Mesenteric fat pad (tissue), 1 donor: ENCODE measurements at places on chromosomes 4 and X. TPM values are rescaled to one million over a fixed set of nuclear protein-coding genes. Genes with fewer than 3 reads are reported as not detected.

Gene ALG13
- total RNA-seq, result 43.7 TPM

Gene SPATA4
- total RNA-seq, result not detected

DNA sequence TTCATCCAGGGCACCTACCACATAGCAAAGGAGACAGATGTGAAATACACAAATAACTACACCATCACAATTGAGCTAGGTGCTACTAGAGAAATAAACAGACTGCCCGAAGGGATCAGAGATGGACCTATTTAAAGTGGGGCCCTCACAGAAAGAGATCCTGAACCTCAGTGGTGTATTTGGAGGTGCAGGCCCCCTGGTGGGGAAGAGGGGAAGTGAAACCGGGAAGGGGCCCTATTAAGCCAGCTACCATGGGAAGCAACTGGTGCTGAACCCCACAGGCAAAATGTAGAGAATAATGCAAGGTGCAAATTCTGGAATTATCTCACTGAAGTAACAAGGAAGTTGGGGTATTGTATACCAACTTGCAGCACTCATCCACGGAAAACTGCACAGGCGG lies 78.6 kb upstream of the FAM9A start:
- DNase-seq, result no peak

DNA sequence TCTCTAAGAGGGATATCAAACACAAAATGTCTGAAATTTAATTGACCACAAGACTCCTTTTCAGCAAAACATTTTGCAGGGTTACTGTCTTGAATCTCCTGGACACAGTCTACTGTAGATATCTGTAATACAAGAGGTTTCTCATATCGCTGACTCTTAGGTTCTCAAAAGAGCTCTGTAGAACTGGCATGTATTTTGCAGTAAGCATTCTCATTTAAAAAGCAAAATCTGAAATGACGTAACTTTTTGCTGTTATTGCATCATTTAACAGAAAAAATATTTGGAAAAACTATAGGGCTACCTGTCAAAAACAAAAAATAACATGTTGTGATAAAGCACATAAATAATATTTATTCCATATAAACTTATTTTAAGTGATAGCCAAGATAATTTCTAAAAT lies 114.2 kb downstream of the CDS1 start:
- DNase-seq, result no peak

GRCh38 chr4:71540749-71541269 lies 202.0 kb downstream of the SLC4A4 start:
- no peak for DNase-seq

GRCh38 chrX:46278572-46278971 lies 266.6 kb downstream of the ZNF674 start:
- no peak for DNase-seq
